ENCODE measurements at places on chromosomes 4 and X.

DNA sequence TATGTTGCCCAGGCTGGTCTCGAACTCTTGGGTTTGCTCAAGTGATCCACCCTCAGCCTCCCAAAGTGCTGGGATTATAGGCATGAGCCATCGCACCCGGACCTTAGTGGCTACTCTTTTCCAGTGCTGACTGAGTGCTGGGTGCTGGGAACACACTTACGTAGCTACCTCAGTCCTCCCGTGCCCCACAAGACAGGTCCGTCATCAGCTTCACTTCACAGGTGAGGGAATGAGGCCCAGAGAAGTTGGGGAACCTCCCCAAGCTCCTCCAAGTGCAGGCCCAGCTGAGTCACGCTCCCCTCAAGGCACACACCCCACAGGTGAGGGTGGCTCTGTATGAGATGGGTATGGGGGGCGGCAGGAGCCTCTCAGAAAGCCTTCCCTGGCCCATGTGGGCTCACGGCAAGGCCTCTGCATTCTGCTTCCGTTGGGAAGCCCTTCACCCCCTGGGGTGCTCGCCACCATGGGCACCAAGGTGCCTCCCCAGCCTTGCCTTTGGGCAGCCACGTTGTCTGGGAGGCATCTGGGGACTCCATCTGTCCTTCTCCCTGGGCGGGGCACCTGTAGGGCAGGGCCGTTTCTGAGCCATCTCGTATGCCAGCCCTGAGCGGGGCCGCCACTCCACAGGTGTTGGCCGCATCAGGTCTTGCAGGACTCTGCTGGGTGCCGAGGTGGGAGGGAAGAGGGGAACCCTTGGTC is 28.4 kb downstream of the NSG1 start:
- no peak for DNase-seq

DNA sequence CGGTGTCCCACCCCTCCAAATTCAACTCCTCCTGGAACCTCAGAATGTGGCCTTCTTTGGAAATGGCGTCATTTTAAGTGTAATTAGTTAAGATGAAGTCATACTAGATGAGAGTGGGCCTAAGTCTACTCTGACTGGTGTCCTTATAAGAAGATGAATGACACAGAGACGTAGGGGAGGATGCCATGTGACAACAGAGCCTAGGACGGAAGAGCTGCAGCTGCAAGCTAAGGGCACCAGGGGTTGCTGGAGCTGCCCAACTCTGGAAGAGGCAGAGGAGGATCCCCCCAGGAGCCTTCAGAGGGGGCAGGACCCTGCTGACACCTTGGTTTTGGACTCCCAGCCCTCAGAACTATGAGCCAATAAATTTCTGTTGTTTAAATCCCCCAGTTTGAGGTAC is 115.1 kb downstream of the STK32B start:
- no peak for DNase-seq

DNA sequence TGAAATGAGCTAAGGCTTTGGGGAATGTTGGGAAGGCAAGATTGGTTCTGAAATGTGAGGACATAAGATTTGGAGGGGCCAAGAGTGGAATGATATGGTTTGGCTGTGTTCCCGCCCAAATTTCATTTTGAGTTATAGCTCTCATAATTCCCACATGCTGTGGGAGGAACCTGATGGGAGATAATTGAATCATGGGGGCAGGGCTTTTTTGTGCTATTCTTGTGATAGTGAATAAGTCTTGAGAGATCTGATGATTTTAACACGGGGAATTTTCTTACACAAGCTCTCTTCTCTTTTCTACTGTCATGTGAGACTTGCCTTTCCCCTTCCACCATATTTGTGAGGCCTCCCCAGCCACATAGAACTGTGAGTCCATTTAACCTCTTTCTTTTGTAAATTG is 157.6 kb upstream of the C1QTNF7 start:
- DNase-seq, result no peak

GRCh38 chr4:59161249-59161648 is 2038.9 kb upstream of the ADGRL3 start:
- no peak for DNase-seq

DNA sequence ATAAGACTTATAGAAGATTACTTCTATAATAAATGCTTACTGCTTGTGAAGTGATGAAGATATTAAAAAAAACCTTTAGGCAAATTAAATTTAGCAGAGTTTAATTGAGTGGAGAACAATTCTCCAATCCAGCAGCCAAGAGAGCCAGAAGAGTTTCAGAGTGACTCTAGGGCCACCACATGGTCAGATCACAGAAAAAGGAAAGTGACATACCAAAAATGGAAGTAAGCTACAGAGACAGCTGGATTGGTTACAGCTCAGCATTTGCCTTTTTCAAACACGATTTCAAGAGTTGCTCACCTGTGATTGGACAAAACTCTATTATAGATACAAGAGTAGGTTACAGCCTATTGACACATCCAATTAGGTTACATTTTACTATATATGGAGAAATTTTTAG is 79.0 kb upstream of the TRAM1L1 start:
- DNase-seq, result no peak

DNA sequence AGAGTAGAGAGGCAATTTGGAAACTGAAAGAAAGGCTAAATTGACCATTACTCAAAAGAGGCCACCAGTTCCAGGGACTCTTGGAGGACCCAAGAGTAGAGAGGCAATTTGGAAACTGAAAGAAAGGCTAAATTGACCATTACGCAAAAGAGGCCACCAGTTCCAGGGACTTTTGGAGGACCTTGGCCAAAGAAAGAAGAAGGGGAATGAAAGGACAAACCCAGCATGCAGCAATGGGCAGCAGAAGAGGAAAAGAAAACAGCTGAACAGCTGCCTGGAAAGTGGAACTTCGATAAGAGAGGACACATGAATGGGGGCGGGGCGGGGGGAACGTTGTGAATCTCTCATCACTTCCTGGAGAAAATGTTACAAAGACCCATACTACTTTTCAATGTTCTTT is 80.8 kb downstream of the PALLD start:
- no peak for DNase-seq

- DNase-seq, result no peak
Measured at GRCh38 chr4:111040904-111041303, 418.0 kb upstream of the PITX2 start.

DNA sequence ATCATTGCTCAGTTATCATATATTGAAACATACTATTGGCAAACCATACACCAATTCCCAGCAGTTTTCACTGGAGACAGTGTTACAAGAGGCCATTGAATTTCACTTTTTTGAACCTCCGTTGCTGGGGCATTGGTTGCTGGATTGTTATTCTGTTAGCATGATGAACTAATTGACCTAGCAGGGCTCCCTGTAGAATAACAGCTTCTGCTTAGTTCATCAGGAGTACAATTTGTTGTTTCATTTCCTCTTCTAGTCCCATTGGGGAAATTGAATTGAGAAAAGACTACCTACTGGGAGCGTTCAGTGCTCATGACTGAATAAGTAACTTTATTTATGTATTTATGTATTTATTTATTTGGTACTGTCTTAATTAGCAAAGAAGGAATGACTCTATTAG is 151.6 kb downstream of the SLIT2 start:
- DNase-seq, result no peak

- peak; percentile 76 for DNase-seq
Measured at GRCh38 chrX:154458116-154458953, at the start of gene PLXNA3. TSS of gene PLXNA3 (plus strand) at chrX:154458281. CDS start at chrX:154460184, 1,903 bp downstream.

DNA sequence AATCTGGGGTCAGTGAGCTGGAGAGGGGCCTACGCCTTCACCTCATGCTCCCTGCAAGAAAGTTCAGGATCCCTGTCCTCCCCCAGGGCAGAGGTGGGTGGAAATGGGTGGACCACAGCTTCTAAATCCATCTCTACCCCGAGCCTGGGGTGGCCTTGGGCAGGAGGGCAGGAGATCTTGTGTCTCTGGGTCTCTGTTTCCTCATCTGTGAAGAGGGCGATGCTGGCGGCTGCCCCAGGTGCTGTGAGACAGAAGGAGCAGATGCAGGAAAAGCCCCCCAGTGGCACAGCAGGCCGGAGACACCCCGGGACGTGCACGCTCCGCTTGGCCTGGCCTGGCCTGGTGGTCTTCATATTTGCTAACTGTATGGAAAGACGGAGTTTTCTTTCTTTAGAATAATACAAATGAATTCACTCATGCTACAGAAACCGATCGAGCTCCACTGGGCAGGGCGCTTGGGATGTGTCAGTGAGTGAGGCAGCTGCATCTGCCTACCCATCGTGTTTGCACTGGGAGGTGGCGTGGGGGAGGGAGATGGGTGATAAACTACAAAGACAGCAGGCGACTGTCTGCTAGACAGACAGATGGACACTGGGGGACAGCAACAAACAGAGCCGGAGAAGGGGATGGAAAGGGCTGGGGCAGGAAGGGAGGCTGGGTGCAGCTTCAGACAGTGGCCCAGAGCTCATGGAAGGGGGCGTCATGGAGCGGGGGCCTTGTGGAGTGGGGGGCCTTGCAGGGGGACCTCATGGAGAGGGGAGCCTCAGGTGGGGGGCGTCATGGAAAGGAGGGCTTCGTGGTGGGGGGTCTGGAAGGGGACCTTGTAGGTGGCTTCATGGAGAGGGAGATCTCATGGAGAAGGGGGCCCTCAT is 136.2 kb downstream of the CPZ start:
- no peak for DNase-seq

DNA sequence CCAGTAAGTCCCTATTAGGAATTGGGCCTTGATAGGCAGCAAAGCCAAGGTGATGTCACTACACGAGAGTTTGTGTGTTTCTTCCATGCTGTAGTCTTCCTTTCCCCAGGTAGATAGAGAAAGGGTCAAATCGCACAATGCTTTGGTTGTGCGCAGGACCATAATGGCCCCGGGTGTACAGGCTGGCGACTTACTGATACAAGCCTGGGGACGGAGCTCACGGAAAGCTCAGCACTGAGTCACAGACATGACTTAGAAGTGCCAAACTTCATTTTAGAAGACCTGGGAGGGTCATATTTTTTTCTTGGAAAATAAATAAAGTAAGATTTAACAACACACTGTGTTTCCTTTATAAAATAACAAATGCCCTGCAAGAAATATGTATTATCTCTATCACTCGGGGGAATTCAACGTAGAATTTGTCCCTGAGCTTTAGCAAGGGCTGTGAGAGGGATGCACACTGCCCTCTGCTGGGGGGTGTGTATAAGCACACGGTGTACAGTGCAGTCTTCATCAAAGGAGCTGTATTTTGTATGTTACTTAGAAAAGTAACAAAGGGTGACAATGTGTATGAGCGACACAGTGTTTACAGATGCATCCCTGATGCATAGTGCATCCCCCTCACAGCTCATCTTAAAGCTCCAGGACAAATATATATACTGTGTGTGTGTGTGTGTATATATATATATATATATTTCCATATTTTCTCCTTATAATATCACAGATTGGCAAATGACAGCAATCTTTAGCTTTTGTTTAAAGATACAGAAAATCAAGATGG is 254.5 kb upstream of the VEGFC start:
- DNase-seq, result peak; percentile 49

- DNase-seq, result no peak
Measured at GRCh38 chr4:52014903-52015302, 5.3 kb downstream of the LRRC66 start.

GRCh38 chr4:186018784-186019183 is 50.2 kb upstream of the TLR3 start:
- DNase-seq, result no peak

DNA sequence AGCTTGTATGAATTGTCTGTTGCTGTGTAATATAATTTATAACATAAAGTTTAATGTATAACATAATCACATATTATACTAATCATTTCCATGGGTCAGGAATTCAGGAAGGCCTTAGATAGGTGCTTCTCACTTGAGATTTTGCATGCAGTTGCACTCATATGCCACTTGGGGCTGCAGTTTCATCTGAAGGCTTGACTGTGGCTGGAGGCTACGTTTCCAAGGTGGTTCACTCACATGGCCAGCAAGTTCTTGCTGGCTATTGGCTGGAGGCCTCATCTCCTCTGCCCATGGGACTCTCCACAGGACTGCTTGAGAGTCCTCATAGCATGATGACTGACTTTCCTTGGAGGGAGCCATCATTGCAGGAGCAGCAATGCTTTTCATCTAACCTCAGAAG is 53.4 kb upstream of the STX18 start:
- DNase-seq, result no peak

- DNase-seq, result no peak
Measured at GRCh38 chrX:140505421-140506337, 810 bp upstream of the SOX3 start.

- DNase-seq, result no peak
Measured at GRCh38 chr4:54102531-54103106, 2.7 kb downstream of the GSX2 start.

- no peak for DNase-seq
Measured at GRCh38 chr4:101145021-101145420, 202.3 kb downstream of the PPP3CA start.

GRCh38 chr4:2647403-2648158 is 108.6 kb downstream of the TNIP2 start:
- DNase-seq, result no peak

DNA sequence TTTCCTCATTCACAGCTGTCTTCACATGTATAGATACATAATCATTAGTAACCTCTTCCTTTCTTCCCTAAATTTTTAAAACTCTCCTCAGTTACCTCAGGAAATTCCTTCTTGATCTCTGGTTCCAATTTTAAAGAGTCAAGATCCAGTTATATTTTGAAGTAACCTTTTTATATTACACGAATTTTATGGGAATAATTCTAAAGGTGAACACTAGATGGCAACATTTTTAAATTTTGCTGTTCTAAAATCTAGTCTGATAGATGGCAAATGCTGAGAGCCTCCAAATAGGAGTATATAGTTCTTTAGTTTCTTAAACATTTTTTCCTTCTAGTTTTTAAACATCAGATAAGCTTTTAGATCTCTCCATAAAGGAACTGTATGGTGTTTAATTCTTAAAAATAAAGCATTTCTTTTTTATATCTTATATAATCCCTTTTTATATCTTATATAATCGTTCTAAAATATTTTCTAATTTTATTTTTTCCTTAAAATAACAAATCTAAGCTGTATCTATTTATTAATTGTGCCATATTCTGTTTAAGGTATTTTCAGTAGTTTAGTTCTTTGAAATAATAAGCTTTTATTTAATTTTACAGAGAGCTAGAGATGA is 37.9 kb upstream of the PAPSS1 start:
- no peak for DNase-seq

DNA sequence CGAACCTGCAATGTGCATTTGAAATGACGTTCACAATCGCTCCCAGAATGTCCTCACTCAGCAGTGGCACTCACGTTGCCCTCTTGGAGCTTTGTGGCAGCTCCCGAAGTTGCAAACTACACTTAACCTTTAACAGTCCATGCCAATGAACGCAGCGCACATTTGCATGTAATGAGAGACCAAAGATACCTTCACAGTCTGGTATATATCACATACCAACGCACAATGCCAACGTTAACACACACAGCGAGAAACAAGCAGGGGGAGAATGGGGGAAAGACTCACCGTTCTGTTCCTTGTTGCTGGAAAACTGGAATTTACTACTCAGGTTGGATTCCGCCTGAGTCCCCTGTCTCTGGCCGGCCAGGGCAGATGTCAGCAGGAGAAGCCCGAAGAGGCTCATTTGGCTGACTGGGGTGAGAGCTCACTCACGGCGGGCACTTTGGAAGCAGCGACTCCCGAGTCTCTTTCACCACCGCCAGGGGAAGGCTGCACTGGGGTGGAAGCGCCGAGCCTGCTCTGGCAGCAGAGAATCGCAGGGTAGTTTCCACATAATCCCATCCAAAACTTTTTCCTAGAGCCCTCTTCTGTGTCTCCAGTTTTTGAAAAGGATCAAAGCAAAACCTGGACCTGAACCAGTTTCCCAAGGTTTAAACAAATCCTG is 966 bp downstream of the PDGFC start:
- DNase-seq, result no peak

GRCh38 chr4:7392438-7393421 is 42.0 kb downstream of the PSAPL1 start:
- no peak for DNase-seq

- no peak for DNase-seq
Measured at GRCh38 chr4:14918336-14918735, 83.9 kb upstream of the CPEB2 start.
